T-helper 17 cell (primary cell): ENCODE measurements at places on chromosomes 2 and 18. TPM values are rescaled to one million over a fixed set of nuclear protein-coding genes. Genes with fewer than 3 reads are reported as not detected.

- H3K4me1 ChIP-seq, result no peaks in the 10 kb centered on the region
- no peaks in the 10 kb centered on the region for H3K27me3 ChIP-seq
- H3K27ac ChIP-seq, result no peak overlapping the region
- no peaks in the 10 kb centered on the region for H3K36me3 ChIP-seq
- no peak overlapping the region for H3K4me3 ChIP-seq
Measured at GRCh38 chr18:40867459-40867858, 1087.6 kb upstream of the PIK3C3 start.

- no peak overlapping the region for H3K4me3 ChIP-seq
- peaks cover 3% of the 10 kb centered on the region for H3K4me1 ChIP-seq
- H3K27me3 ChIP-seq, result no peaks in the 10 kb centered on the region
- DNase-seq, result no peak
- H3K36me3 ChIP-seq, result peaks cover 3% of the 10 kb centered on the region
Measured at GRCh38 chr2:241031436-241032165, 33.2 kb downstream of the SNED1 start.

DNA sequence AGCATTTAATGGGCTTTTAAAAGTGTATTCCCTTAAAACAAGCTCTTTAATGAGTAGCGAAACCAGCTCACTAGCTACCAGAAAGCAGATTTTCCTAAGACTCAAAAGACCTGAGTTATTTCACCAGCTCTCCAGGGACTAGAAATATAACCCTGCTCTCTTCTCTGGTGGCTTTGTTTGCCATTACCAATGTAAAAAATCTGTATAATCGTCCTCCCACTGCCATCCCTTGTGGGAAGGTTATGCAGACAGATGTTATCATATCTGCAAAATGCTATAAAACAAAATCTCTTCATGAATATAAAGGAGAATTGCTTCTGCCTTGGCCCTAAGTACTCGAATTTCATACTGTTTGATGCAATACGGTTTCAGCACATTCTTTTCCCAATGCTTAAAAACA, 335.2 kb downstream of the NUP35 start:
- H3K36me3 ChIP-seq, result no peaks in the 10 kb centered on the region
- no peak for DNase-seq
- no peak overlapping the region for H3K4me3 ChIP-seq

GRCh38 chr2:186569897-186570296, 20.0 kb upstream of the ITGAV start:
- no peaks in the 10 kb centered on the region for H3K4me1 ChIP-seq
- no peak for DNase-seq
- peaks cover 6% of the 10 kb centered on the region for H3K27me3 ChIP-seq
- no peak overlapping the region for H3K27ac ChIP-seq
- no peak overlapping the region for H3K4me3 ChIP-seq

PROC gene
- not detected for total RNA-seq
